Activated T-helper 1 cell treated with anti-CD3 and anti-CD28 coated beads, Interleukin-2, amount 50 U/mL, for 16 hours (primary cell): ENCODE measurements at places on chromosomes 7 and 10.

- no peak for DNase-seq
Measured at GRCh38 chr10:93712593-93712992, 10.2 kb upstream of the FRA10AC1 start.

DNA sequence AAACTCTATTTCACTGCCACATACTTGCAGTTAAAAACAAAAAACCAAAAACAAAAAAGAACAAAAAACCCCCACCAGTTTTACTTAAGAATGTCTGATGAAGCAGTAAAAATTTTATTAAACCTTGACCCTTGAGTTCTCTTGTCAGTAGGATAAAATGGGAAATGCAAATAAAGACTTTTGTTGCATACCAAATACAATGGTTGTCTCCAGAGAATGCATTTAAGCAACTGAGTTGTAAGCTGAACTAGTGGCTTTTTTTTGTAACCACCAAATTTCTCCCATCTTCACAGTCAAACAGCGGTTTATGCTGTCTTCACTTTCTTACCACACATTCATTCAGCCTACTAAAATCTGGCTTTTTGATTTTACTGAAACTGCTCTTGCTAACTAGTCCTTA, 3.1 kb downstream of the SYPL1 start:
- DNase-seq = no peak

GRCh38 chr7:129698516-129699418, 87.2 kb downstream of the NRF1 start:
- DNase-seq = no peak

DNA sequence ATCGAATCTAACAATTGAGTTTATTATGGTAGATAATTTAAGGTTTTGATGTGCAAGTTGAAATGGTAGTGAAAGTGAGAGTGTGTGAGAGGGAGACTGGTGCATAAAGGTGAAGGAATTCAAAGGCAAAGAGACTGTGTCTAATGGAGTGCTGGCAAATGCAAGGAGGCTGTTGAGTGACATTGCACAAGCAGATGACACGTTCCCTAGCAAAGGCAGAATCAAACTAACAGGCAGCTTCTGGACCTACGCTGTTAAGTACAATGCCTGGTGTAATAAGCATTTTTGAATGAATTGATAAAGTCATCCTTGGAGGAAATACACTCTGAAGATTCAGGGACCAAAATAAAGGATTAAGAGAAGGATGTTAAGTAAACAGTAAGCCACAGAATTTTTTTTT, 11.7 kb upstream of the GPR141 start:
- DNase-seq = no peak

DNA sequence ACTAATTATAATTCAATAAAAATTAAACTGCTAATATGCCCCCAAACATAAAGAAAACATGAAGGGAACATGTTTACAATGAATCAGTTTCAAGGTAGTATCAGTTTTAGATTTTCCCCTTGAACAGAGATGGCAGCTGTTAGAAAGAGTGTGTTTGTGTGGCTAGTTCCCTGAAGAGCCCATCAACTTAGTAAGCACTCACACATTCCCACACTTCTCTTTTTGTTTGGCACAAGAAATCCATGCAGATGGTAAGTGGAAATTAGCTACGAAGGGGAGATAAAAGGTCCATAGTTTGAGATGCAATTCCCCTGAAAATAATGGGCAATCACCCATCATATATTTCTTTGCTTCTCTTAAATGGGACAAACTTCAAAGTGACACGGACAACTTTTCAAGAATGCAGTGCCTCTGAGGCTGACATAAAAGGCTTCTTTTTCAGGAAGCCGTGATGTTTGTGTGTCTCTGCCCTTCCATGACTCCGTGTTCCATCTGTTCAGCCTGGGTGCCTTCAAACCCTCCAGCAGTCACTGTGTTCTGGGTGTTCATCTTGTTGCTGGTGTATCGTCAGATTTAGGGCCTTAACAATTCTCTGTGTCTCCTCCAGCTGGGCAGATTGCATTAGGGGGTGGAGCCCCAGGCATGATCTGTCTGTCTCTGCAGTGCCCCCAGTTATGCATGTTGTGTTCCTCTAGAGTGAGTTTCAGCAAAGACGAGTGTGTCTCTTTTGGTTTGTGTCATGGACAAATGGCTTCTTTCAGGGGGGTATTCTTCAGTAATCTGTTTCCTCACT, 259.5 kb upstream of the NPY start:
- no peak for DNase-seq

DNA sequence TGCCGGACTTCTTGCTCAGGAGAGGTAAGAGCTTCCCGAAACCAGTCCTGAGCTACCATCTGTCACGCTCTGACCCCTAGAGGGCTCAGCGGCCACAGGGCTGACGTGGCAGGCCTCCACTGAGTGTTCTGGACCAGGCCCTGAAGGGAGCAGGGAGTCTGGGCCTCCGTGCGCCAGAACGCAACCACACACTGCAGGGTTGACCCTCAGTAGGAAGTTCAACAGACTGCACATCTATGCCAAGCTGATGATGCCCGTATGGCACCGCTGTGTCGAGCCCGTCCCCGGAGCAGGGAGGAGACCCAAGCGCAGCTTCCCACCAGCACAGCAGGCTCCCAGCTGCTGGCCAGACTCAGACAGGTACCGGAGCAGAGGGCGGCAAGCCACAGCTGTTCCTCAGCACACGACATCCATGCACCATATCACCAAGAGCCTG, 39.2 kb downstream of the CAMK2B start:
- DNase-seq = no peak

DNA sequence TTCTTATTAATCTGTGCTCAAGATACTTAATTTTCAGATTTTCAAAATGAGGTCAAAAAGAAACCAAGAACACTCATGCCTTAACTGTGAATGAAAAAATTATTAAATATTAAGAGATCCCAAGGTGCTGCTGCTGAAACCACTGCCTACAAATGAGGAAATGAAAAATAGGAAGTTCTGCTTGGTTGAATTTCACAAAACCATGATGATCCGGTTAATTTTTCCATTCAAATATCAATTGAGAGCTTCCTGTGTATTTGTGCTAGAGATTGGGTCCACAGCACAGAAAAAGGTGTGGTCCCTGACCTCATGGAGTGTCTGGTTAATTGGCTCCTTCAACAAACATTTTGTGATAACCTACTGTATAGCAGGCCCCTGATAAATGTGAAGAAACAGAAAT, 132.7 kb upstream of the YAE1 start:
- DNase-seq = no peak

GRCh38 chr10:100909501-100910263, 3.1 kb upstream of the SLF2 start:
- DNase-seq = no peak

- no peak for DNase-seq
Measured at GRCh38 chr7:24917510-24918239, 62.3 kb downstream of the OSBPL3 start.

DNA sequence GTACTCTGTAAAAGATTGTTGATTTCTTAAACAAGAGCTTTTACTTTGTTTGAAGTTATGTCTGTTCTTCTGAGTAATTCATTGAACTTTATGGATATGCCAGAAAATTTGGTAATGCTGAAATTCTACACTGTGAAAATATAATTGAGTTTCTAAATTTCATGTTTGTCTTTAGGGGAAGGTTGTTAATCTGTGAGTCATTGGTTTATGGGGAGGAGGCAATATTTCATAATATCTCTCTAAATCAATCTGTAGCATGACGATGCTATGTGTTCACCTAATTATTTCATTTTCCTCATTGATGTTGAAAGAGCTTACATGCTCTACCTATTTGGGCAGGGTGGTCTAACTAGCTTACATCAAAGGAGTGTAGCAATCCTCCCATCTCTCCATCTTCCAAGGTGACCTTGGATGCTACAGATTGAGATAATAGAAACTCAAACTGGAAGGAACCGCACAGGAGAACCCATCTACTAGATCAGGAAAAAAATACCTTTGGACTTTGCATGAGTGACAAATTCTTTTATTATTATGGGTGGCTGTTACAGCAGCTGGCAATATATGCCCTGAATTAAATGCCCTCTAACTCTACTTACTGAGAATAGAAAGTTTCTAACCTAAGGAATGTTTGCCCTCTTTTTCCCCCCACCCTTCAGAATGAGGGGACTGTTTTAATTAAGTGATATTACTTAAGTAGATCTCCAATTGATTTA, 8.4 kb upstream of the SNX13 start:
- no peak for DNase-seq

- DNase-seq = no peak
Measured at GRCh38 chr7:31066516-31067130, 14.5 kb downstream of the ADCYAP1R1 start.

- peak; percentile 8 for DNase-seq
Measured at GRCh38 chr7:129824291-129825208, 128.2 kb downstream of the UBE2H start.

GRCh38 chr7:116738378-116738777, 66.4 kb downstream of the MET start:
- DNase-seq = no peak

DNA sequence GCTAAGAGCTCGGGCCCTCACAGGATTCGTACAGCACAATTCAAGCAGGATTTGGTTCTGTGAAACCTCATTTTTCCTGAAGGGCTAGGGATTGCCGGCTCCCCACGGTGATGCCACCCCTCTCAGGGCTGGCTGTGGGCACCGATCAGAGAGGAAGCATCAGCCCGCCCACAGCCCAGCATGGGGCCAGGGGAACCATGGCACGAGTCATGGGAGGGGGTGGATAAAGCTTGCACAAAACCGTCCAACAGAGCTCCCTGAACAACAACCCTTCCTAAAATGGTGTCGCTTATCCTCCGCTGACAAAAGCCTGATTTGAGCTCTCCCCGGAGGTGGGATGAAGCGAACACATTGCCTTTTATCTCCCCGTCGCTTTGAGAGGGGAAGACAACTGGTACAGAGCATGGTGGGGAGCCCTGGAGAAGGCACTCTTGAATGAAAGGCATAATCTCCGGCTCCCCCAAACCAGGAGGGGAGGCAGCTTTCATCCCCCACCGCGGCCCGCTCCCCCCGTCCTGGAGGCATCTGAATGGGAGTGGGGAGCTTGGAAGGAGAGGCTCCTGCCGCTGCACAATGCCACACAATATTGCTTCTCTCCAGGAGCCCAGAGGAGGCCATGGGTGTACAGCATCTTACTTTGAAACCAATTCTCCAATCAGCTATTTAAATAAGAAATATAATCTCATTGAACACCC, 144.0 kb downstream of the RPS24 start:
- no peak for DNase-seq

DNA sequence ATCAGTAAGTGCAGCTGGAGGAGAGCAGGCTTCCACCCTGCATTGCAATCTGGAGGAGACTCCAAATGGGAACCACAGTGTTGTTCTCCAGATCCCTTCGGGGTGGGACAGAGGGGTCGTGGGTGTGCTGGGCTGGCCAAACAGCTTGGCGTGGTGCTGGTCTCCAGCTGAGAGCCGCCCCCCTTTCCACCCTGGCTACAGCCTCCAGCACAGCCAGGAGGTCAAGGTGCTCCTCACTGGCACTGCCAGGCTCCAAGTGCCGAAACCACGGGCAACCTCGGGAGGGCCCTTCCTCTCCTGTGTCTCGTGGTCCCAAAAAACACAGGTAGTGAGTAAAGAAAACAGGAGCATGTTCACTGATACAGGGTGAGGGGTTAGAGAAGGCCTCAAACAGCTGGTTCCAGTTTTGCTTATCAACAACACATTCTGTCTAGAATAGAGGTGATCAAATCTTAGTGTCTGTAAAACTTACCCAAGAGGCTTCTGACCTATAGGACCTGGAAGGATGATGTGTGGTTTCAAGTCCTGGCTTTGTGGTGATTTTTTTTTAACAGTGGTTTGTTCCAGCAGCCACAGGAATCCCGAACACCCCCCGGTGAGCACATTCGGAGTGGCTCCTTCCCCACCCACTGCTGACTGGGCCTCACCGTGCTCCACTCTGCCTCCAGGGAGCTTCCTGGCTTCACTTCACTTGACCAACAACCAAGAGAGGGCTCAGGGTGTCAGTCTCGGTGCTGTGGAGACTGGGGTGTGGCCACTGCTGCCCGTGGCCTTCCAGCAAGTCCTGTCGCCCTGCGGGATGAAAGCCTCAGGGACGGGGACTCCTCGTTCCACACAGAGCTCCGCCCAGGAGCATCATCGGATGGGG, 31.2 kb upstream of the EN2 start:
- DNase-seq = no peak

DNA sequence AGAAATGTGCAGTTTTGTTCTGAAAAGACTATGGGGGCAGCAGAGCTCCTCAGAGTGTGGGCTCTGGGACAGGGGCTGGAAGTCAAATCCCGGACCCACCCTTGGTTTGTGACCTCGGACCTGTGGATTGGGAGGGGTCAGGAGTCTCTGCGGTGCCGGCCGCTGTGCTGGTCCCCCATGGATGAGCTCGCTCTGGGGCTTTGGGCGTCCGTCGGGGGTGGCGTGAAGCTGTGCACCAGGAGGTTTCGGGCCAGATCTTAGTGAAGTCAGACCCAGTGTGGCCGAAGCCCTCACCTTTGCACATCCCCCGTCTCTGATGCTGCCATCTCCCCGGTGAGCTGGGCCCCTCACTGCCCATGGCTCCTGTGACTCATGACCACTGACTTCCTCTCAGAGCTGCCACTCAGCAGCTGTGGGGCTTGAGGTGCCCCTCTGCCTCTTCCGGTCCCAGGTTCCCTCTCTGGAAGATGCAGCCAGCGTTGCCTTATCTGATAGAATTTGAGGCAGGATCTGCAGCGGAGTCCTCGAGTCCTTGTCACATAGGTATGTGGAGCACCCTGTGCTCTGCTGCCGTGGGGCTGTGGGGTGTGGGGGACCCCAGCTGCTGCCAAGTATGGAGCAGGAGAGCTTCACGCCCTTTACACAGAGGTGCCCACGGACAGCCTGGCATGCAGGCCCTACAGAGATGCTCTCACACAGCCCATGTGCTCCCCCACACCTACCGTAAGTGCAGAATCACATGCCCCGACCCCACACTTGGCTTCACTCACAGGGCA, 11.4 kb upstream of the SCART1 start:
- DNase-seq = no peak

GRCh38 chr7:156191090-156191489, 378.8 kb upstream of the SHH start:
- no peak for DNase-seq

GRCh38 chr10:75660823-75661222, 229.4 kb downstream of the LRMDA start:
- DNase-seq = no peak

- no peak for DNase-seq
Measured at GRCh38 chr7:43577485-43577951, 5.4 kb upstream of the STK17A start.

DNA sequence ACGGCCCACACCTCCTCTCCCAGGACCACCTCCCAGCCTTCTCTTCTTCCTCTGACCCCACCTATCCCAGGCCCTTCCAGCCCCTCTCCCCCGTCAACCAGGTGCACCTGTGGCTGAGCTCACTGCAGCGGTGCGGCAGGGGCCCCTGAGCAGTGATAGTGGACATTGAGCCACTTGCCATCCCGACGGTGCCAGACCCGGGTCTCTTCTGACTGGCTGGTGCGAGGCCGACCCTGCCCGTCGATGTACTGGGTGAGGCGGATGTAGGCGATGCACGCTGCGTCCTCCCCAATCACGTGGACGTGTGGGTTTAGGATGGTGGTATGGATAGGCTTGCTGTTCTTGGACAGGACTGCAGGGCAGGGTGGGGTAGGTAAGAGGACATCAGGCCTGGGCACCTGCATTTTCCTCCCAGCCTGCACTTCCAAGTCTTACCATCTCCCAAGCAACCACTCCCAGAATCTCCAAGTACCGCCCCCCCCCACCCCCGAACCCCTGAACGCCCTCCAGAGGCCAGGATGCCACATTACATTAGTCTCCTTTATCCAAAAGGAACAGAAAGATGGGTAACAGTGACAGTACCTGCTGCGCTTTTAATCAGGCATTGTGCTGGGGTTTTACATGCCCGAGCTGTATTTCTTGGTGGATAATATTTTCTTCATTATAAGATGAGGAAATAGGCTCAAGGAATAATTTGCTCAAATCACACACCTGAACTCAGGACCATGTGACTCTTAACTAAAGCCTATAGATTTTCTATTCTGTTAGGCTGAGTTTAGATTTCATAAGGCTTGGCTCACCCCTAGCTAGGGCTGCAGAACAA, 3.7 kb upstream of the NDST2 start:
- no peak for DNase-seq
